ENCODE measurements at places on chromosomes 1 and 21. TPM values are rescaled to one million over a fixed set of nuclear protein-coding genes. Genes with fewer than 3 reads are reported as not detected.

LPAR3 gene
- total RNA-seq, result not detected

RGS8 gene
- not detected for total RNA-seq

DNA sequence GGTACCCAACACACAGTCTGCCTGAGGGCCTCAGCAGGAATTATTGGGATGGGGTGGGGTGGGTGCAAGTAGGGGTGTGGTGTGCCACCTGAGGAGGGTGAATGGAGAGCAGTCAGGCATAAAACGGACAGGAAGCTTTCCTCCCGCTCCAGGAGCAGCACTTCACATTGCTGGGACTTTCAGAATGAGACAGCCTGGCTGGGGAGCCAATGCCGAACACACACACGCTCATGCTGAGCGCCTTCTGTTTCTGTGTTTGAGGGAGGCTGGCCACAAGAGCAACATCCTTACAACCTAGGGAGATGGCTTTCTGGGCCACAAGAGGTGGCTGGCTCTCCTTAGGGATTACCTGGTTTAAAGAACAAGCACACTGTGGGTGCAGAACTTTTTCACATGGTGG is 98.0 kb downstream of the LAMC2 start:
- H3K4me1 ChIP-seq, result peaks cover 38% of the 10 kb centered on the region
- no peak overlapping the region for H3K27ac ChIP-seq
- H3K36me3 ChIP-seq, result no peaks in the 10 kb centered on the region
- H3K27me3 ChIP-seq, result no peaks in the 10 kb centered on the region

- no peak overlapping the region for H3K4me3 ChIP-seq
- no peak overlapping the region for H3K27ac ChIP-seq
- no peaks in the 10 kb centered on the region for H3K27me3 ChIP-seq
- no peaks in the 10 kb centered on the region for H3K36me3 ChIP-seq
These were observed 1383.1 kb upstream of the ADGRL2 start for GRCh38 chr1:80417671-80418070.

DNA sequence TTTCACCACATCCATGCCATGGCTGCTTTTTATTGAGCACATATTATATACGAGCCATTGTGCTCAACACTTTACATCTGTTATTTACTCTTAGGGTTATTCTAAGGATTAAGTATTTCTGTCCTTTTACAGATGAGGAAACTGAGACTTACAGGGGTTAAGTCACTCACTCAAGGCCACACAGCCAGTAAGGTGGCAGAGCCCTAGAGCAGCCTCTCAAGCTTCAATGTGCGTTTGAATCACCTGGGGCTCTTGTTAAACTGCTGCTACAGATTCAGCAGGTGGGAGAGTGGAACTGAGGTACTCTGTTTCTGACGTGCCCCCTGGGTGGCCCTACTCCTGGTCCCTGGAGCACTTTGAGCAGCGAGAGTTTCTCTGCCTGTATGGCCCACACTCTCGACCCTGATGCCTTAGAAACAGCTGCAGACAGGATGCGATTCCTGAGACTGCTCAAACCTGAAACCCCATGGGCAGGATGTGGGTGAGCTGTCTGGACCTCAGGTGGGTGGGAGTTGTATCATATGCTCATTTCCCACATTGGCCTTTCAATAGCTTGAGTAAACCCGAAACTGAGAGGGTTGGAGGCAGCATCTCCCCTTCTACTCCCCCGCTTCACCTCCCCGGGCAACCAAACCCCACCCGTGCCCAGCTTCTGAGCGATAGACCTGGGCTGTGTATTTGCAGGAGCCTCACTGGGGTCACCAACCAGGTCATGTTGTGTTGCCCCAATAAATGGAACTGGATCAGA is 59.3 kb downstream of the MAN1C1 start:
- H3K27ac ChIP-seq, result no peak overlapping the region
- DNase-seq, result peak; percentile 52
- H3K36me3 ChIP-seq, result no peaks in the 10 kb centered on the region
- H3K27me3 ChIP-seq, result no peaks in the 10 kb centered on the region
- peaks cover 19% of the 10 kb centered on the region for H3K4me1 ChIP-seq

Measured in stomach (tissue), 19 donors.